ENCODE measurements at places on chromosomes 7 and 10.

- peak; percentile 33 for DNase-seq
Measured at GRCh38 chr10:102434394-102435132, 2.2 kb upstream of the CUEDC2 start.

DNA sequence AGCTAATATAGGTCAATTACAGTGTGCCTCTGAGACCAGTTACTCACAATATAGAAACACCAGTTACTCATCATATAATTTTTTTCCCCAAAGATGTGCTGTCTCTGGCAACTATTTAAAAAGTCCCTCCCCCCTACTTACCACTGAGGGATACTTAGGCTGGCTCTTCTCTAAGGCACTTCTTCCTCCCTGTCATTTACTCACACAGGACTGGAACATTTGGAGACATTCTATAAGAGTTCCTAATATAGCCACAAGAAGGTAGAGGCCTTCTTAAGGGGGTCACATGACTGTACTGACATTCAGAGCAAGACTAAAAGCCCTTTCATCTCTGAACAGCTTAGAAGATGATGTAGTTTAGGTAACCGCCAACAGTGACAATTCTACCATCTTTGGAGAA is 44.4 kb upstream of the SLIT1 start:
- DNase-seq = no peak

DNA sequence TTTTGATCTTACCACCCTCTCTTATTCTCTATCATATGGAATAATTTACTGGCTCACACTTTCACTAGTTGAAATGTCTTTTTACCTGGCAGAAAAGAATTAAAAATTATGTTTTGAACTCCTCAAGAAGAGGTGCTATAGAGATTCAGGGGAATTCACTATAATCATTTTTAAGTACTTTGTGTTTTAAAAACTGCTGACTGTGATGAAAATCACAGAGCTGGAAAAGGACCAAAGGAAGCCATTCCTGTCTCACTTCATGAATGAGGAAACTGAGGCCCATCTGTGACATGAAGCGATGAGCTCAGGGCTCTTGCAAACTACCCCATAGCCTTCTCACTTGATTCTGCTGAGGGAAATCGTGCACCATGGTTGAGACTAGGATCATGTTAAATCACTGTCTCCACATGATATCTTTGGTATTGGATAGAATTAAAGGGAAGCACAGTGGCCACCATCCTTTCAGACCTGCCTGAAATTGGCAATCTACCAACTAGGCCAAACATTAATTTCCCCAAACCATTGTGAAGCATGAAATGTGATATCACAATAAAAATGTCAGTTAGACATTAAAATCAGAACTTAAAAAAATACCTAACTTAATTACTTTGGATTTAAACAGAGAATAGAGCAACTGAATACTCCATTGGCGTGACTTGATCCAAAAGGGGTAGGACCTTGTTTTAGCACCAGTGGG is 141.0 kb downstream of the FZD1 start:
- DNase-seq = no peak

DNA sequence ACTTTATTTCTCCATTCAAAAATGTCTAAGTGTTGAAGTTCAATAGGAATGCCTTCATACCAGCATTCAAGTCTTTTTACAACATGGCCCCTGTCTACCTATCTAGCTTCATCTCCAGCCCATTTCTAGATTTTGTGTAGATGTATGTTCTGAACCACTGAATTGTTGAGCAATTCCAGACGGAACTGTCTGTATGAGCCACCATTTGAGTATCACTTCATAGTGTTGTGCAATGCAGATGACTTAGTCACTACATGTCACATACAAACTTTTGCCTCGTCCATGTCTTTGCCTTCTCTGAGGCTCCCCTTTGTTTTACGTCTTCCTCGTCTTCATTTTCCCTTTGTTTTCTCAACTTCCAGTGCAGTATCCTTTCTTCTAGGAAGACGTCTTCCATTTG is 118.1 kb downstream of the INHBA start:
- DNase-seq = no peak

- no peak for DNase-seq
Measured at GRCh38 chr10:113045147-113046055, 95.4 kb downstream of the TCF7L2 start.

DNA sequence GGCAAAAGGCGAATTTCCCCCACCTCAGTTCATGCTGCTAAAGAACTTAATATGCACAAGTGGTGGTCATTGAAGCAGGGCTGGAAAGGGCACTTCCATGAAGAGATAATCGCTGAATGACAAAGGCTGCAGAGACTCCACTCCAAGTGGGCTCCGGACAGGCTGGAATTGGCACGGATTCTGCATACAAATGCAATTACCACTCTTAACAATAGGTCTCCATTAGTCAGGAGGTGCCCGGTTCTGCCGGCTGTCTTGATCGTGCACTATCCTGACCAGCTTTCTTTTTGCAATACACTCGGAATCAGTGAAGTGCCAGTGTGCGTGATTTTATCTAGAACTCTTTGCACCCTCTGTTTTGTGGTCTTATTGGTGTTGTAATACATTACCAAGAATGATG is 49.7 kb downstream of the INSYN2A start:
- no peak for DNase-seq

DNA sequence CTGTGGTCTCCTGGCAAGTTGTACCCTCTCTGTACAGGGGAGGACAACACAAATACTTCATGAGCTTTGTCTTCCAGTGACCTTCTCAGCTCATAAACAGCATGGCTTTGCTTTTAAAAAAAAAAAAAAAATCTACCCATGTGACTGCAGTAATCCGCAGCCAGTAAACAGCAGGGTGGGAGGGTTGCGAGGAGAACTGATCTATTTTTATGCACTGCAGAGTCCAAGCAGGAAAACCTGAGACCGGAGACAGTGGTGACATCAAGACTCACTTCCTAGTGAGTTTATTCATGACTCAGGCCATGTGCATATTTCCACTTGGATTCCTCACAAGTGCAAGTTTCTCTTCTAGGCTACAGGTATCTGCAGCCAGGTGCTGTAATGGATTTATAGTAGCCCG is 127.9 kb downstream of the NRF1 start:
- no peak for DNase-seq

DNA sequence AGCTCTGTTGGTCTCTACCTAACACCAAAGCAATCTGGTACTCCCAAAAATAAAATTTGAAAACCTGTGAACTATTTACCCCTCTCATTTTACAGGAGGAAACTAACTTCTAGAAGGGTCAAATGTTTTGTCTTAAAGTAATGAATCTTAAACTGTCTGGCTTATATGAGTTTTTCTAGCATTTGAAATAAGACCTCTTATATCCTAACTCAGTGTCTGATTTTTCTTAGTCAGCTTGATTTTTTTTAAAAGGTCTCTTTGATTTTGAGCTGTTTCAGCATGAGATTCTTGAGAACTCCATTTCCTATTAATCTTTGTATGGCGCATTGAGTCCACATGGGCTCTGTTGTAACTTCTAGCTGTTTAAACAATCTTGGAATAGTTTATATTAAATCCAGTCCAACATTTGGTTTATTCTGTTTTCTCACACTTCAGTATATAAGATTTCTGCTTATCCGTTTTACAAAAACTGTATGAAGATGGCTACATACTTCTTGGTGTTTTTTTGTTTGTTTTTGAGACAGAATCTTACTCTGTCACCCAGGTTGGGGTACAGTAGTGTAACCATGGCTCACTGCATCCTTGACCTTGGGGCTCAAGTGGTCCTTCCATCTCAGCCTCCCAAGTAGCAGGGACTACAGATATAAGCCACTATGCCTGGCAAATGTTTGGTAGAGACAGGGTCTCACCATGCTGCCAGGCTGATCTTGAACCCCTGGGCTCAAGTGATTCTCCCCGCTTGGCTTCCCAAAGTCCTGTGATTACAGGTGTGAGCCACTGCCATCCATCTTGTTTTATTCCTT is 91.1 kb downstream of the PPP1R9A start:
- DNase-seq = no peak

- no peak for DNase-seq
Measured at GRCh38 chr10:62054830-62055229, 153.3 kb downstream of the ARID5B start.

GRCh38 chr10:102004376-102004775 is 51.6 kb downstream of the ARMH3 start:
- DNase-seq = no peak

DNA sequence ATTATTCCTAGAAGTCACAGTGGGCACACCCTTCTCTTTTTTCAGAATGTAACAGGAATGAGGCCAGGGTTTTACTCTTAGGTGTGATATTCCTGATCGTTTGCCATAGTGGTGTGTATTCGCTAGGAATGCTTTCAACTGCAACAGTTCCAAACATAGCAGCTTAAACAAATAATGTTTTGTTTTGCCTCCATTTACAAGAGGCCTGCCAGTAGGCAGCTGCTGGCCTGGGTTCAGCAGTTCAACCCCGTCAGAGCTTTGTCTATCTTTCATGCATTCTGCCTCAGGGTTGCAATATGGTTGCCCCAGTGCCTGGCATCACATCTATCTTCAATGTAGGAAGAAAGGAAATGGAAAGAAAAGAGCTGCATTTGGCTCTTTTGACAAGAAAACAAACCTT is 21.7 kb upstream of the RET start:
- no peak for DNase-seq

DNA sequence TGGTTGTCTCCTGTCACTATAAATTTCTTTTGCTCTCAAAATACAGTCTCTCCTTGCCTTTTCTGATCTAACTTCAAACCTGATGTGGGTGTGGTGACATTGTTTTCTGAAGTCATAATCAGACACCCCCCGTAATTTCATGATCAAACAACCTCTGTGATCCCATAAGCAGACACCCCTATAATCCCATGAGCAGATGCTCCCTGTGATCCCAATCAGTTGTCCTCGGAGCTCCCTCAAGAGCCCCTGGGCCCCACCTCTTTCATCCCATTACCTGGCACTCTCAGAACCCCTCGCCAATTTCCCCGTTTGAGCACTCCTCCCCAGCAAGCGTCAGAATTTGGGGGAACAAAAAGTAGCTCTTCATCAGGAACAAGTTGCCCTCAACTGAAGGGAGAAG is 246.3 kb upstream of the FZD8 start:
- DNase-seq = no peak

GRCh38 chr7:151150388-151150787 is 17.1 kb downstream of the GBX1 start:
- no peak for DNase-seq

DNA sequence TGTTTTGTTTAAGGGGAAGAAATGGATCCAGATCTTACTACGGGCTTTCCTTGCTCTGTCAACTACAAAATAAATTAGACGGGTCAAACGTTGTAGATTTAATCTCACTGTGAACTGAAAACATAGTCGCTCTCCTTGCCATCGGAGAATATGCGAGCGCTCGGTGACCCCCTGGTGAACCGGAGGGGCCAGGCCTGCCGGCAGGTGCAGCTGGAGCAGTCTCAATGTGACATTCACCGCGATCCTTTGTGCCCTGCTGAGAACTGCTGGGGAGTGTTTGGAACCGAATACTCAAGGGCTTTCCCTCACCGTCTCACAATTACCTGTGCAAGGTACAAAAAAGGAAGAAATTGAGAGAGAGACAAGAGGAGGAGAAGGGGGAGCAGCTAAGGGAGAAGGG is 174.1 kb upstream of the GPR26 start:
- DNase-seq = no peak

GRCh38 chr7:7972128-7972527 is 3.5 kb downstream of the GLCCI1 start:
- DNase-seq = peak; percentile 21

DNA sequence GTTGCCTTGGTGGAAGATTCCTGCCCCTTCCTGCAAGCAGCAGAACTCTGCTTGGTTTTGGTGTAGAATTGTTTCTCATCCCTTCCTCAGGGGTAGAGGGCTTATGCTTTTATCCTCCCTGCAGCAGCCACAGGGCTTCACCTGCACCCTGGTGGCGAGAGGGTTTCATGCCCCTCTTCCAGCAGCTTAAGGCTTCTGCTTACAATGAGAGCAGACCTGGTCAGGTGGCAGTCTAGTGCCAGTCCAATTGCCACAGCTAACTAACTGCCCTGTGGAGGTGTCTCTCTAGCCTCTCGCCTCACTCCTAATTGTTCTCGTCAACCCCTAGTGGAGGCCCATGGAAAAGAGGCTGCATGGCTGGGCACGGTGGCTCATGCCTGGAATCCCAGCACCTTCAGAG is 19.3 kb downstream of the ACBD7 start:
- no peak for DNase-seq
